NCI-H1105 treated with DMSO at 0.1 percent for 48 hours (cell line): ENCODE measurements at places on chromosomes 13 and 19.

GRCh38 chr13:37026771-37027170 lies 26.2 kb downstream of the EXOSC8 start:
- no peak for DNase-seq

DNA sequence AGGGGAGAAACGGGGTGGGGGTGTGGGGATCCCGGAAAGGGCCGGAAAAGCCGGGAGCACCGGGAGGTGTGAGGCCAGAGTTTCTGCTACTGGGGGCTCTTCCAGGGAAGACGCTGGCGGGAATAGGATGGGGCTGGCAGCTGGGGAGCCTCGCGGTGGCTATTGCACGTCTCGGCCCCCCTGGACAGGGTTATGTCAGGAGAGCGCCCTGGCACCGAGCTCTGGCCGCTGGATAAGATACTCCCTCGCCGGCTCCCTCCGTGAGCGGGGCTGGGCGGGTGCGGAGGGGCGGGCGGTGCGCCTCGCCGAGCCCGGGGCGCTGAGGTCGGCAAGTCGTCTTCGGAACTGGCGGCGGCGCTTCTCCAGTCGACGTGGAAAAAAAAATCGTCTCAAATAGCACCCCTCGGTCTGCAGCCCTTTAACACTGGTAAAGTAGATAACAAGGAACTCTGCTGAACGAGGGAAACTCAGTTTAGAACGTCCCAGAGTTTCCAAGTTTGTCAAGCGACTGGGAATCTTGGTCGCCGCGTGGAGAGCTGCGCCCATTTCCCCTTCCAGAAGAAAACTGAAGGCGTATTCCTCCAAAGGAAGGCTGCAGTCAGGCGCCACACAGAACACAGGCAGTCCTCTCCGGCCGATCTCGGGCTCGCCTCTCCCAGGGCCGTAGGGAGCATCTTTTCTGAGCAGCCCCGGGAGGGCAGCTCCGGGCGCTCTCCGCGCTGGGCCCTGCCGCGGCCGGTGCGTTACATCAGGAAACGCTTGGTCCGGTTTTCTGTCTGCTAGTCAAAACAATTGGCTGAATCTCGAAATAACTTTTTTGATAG lies 115.1 kb downstream of the KCNRG start:
- DNase-seq = no peak

DNA sequence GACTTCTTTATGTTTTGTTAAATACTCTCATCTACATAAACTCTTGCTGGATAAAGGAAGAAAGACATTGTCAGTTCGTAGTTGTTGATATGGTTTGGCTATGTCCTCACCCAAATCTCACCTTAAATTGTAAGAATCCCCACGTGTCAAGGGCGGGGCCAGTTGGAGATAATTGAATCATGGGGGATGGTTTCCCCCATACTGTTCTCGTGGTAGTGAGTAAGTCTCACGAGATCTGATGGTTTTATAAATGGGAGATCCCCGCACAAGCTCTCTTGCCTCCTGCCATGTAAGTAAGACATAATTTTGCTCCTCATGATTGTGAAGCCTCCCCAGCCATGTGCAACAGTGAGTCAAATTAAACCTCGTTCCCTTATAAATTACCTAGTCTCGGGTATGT lies 3.6 kb downstream of the ADGRE1 start:
- DNase-seq = no peak

DNA sequence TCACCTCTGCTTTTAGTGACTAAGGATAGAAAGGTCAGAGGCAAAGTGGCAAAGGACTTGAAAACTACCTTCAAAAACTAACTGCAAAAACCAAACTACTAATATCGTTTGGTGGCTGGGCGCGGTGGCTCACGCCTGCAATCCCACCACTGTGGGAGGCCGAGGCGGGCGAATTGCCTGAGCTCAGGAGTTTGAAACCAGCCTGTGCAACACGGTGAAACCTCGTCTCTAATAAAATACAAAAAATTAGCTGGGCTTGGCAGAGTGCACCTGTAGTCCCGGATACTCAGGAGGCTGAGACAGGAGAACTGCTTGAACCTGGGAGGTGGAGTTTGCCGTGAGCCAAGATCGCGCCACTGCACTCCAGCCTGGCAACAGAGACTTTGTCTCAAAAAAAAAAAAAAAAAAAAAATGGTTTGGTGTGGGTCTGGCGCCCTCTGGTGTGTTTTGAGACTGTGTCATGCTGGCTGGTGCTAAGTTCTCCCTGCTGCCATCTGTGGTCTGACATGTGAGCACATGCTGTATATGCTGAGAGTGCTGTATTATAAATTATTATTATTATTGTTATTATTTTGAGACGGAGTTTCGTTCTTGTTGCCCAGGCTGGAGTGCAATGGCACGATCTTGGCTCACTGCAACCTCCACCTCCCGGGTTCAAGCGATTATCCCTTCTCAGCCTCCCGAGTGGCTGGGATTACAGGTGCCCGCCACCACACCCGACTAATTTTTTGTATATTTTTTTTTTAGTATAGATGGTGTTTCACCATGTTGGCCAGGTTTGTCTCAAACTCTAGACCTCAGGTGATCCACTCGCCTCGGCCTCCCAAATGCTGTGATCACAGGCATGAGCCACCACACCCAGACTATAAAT lies 36.0 kb upstream of the RNF17 start:
- peak; percentile 0 for DNase-seq

- no peak for DNase-seq
Observed at GRCh38 chr13:113089693-113090414, 15.7 kb upstream of the F7 start.

DNA sequence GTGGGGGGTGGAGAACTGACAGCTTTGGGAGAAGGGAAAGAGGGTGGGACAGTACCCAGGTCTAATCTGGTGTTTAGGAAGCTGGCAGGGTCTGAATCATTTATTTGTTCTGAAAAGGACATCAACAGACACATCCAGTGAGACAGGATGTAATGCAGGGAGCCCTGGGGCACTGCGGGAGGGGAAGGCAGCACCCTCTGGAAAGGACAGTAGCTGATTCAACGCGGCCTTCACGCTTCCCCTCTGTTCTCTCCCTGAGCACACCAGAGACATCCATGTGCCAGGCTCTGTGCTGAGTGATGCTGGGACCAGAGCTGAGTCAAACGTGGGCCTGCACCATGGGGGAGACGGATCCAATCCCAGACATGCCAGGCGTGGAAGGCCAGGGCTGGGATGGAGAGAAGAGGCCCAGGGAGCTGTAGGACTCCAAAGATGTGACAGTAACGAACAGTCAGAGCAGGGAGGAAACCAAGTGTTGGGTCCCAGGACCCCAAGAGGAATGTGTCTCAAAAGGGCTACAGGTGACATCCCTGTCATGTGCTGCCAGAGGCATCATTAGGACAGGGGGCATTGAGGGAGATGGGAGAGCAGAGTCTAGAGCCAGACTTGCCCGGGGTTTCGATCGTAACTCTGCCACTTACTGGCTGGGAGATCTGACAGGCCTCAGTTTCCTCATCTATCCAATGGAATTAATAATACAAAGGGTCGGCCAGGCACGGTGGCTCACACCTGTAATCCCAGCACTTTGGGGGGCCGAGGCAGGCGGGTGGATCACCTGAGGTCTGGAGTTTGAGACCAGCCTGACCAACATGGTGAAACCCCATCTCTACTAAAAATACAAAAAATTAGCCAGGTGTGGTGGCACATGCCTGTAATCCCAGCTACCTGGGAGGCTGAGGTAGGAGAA lies 1.7 kb downstream of the ETFB start:
- no peak for DNase-seq

DNA sequence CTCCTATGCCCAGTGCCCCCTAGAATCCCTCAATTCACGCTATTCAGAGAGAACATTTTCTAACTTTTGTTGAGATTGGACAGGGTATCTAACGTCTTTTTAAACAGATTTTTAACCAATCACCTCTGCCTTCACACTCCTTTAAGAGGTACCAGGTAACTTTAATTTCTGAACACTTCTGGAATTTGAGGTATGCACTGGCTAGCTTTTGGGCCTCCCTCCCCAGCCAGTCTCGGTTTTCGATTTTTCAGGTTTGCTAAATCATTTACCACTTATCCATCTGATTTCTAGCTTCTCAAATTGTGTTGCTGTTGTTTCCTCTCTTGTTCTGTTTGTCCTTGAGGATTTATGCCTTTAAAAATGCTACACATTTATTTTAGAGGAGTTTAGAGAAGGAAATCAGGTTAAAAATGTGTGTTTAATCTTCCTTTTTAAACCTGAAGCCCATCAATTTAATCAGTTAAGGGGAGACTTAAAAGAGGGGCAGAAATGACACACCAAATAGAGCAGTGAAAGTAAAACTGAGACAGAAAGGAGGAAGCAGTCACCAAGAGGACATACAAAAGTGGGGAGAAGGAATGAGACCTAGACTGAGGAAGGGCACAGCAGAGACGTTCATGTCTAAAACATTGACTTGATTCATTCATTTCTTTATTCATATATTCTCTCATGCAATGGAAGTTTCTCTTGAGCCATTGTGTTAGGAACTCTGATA lies 139.6 kb upstream of the HTR2A start:
- DNase-seq = no peak

- DNase-seq = no peak
Observed at GRCh38 chr13:28316129-28316528, 177.8 kb downstream of the PAN3 start.

DNA sequence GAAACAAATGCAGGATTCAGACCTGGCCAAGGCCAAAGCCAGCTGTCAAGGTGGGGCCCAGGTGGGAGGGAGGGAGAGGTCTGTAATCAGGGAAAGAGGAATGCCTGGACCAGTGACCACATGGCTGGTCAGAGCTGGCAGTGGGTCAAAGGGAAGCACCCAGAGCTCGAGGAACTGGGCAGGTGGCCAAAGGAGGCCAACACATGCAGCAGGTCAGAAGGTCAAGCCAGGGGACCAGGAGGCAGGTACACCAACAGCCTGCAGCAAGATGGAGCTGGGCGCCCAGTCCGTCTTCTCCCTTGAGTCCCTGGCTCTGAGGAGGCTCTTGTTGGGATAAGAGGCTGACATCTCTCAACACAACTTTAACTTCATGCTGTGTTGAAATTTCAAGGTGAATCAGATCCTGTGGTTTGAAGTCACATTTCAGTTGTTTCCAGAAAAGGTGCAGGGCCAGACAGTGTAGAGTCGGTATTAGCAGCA lies 17.1 kb downstream of the GPATCH1 start:
- no peak for DNase-seq

- DNase-seq = peak; percentile 21
Observed at GRCh38 chr13:102017248-102017647, 384.6 kb downstream of the FGF14 start.

DNA sequence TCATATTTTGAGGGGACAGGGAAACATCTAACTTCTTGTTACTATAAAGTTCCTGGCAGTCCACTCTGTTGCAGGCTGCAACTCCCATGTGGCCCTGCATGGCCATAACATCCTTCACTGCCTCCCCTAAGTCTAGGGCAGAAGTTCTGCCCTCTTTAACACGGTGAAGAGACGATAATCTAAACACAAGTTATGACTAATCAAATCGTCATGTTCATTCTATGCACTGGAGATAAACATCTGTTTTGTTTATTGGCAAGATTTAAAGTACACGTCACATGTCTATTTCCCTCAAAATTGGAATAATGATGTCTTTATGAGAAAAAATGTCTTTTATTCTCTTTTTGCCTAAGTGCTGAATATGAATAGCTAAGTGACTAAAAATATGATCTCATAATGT lies 1629.4 kb downstream of the PCDH9 start:
- no peak for DNase-seq

DNA sequence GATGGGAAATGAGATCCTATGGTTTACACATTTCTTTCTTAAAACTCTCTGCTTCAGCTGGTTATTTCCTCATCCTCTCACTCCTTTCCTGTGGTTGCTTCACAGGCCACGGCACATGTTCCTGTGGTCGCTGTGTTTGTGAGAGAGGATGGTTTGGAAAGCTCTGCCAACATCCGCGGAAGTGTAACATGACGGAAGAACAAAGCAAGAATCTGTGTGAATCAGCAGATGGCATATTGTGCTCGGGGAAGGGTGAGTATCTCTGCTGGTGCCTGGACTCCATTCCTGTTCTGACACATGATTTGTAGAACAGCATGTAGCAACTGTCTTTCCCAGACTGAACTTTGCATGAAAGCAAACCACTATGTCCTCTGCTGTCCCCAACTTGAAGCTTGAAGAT lies 254.2 kb downstream of the ITGBL1 start:
- DNase-seq = no peak

DNA sequence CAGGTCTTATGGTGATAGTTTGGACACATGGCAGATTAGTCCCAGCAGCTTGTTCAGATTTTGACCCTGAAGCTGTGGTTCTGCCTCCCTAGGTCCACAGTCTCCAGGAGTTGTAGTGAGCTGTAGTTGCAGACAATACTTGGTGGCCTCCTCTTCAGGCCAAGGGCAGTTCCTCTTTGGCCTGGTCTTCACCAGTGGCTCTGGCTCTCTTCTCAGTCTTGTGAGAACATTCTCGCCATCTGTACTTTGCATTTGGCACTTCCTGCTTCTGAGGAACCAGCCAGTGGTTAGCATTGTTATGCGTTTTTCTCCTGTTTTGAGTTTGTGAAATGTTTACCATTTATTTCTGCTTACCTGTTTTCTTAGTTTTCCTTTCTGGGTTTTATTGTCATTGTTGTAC lies 40.7 kb downstream of the PCCA start:
- no peak for DNase-seq

DNA sequence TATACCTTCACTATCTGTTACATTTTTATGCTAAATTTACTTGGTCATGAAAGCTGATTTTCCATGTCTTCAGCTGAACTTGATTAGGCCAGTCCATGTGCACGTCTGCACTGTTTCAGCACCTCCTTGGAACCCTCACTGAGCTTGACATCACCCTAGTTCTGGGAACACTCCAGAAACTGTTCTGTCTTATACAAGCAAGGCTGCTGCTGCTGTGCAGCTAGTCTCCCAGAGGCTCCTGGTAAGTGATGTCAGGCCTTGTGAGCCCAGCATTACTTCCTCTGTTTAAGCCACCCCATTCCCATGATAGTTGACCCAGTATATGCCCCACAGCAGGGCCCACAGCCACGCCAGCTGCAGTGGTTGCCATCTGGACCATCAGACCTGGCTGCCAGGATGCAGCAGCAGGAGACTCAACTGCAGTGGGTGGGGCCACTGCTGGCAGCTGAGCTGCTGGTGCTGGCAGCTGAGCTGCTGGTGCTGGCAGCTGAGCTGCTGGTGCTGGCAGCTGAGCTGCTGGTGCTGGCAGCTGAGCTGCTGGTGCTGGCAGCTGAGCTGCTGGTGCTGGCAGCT lies 90.5 kb upstream of the AKAP11 start:
- DNase-seq = peak; percentile 23

- DNase-seq = peak; percentile 20
Observed at GRCh38 chr13:52600666-52601065, 41.6 kb upstream of the HNRNPA1L2 start.

- DNase-seq = no peak
Observed at GRCh38 chr19:44882063-44882462, 9.0 kb upstream of the TOMM40 start.

DNA sequence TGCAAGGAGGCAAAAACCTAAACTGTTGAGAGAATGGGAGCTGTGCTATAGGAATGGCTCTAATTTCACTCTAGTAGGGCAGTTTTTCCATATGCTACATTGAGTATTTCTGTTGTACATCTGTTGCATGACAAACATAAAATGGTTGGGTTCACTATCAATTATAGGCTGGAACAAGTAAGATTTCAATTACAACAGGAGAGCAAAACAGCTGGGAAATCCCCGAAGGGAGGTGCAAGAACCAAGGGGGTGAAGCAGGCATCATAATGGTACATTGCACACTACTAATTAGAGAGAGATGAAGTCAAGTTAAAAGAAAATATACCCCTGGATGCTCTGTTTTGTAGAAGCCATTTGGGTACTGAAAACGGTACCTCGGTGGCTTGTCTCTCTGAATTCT lies 389.5 kb downstream of the PCDH9 start:
- no peak for DNase-seq

GRCh38 chr19:34254698-34255432 lies 511 bp downstream of the GARRE1 start:
- DNase-seq = peak; percentile 45

- DNase-seq = no peak
Observed at GRCh38 chr19:28026636-28027035, 1186.3 kb downstream of the UQCRFS1 start.
